ENCODE measurements at places on chromosomes 1 and 21. TPM values are rescaled to one million over a fixed set of nuclear protein-coding genes. Genes with fewer than 3 reads are reported as not detected.

Gene DRAXIN
- 3.2 TPM for total RNA-seq

Gene POFUT2
- total RNA-seq = 47.8 TPM

Gene NPHS2
- not detected for total RNA-seq

Gene FGR
- not detected for total RNA-seq

Gene TSEN15
- total RNA-seq = 23.7 TPM

Gene TNFRSF18
- total RNA-seq = not detected

Gene RHD
- not detected for total RNA-seq

Gene REN
- total RNA-seq = not detected

Gene PDC
- not detected for total RNA-seq

Gene FMO5
- 4.2 TPM for total RNA-seq

Gene S100A5
- total RNA-seq = not detected

DNA sequence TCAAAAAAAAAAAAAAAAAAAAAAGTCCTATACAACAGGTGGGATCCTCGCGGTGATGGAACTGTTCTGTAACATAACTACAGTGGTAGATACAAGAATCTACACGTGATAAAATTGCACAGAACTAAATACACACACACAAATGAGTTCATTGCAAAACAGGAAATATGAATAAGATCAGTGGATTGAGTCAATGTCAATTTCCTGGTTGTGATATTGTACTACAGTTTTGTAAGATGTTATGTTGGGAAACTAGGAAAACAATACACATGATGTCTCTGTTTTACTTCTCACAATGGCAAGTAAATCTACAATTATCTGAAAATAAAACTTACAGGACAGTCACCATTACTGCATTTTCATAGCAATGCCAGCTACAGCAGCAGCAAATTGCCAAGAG lies 59.8 kb downstream of the ITGB3BP start:
- DNase-seq = no peak

GRCh38 chr1:170885551-170885950 lies 49.8 kb upstream of the MROH9 start:
- no peak for DNase-seq

DNA sequence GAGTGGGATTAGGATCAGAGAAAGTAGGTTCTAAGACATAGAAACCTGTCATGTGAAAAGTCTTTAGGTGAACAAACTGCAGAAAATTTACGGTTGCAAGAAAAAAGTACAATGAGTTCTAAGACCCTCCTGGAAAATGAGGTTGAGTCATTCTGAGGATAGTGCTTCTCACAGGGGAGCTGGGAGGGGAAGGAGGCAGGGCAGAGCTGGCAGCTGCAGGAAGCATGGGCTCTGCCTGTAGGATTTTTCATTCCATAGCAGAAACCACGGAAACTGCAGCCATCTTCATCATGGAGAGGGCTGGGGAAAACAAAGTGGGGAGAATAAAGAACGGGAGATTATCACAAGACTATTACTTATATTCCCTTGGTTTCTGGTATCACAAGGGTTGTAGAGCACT lies 25.8 kb upstream of the THEM4 start:
- no peak for DNase-seq

DNA sequence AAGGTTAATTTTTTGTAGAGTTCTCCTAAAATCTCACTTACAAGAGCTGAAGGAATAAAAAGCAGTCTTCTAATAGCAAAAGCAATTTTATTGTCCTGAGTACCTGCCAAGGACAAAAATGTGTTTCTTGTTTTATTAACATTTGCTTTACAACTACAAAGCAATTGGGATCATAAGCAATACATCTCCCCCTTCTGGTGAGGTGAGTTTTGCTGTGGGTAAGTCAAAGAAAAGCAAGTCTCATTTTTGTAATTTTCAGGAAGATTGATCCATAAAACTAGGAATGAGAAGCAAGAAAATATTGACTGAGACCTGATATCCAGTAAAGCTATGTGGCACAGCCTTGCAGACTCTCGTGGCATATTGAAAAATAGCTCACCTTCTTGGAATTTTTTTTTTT lies 2162.7 kb downstream of the NCAM2 start:
- no peak for DNase-seq

DNA sequence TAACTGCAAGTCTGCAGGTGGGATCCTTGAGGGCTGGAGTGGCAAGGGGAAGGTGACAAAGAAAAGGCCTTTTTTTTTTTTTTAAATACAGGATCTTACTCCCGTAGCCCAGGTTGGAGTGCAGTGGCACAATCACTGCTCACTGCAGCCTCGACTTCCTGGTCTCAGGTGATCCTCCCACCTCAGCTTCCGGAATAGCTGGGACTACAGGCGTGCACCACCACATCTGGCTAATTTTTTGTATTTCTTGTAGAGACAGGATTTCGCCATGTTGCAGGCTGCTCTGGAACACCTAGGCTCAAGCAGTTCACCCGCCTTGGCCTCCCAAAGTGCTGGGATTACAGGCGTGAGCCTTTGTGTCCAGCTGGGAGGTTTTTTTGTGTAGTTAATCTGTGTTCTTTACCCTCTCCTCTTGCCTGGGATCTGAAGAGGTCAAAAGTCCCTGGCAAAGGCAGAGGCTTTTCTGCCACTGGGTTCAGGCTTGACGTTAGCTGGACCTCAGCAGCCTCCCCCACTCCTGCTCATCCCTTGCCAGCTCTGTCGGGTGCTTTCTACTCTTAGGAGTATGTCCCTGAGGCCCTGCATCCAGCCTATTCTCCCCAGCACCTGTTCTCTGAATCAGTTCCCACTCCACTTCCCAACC lies 5.2 kb downstream of the IL6R start:
- DNase-seq = no peak

DNA sequence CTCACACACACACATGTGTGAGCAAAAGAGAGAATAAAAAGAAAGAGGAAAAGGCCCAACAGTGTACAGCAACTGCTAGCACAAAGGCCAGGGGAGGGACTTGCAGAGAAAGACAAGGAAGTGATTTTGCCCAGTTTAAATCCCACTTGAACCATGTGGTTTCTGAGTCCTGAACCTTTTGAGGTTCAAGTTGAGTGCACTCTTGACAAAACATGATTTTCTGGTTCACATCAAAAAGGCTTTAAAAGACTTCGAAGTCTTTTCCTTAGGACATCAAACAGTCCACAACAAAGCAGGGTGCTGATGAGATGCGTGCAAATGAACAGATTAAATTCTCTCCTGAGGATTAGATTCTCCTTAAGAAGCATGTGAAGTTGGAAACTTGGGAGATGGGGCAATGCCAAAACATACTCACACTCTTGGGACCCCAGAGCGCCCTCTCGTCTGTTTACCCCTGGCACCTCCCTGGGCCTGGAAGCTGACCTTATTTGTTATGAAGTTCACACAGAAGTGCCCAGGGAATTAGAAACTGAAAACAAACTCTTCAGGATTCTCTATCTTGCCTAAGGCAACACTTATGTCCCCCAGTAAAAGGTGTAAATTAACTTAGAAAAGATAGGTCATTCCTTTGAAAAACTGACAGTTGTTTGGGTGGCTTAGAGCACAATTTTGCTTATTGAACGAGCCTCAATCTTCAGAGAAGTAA lies 31.5 kb downstream of the RNF220 start:
- DNase-seq = no peak

DNA sequence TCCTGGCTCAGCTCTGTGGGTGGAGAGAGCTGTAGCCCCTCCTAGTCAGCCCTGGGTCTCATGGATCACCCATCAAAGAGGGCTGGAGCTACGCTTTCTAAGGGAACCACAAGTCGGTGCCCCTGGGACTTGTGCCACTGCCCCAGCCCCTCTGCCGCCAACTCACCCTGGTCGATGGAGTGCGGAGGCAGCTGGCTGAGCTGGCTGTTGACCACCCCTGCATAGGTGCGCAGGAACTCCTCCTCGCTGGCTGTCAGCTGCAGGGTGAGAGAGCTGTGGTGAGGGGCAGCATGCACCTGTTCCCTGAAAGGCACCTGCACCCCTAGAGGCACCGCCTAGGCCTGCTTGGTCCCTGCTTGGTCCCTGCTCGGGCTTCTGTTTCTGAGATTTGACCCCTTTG lies 39.0 kb downstream of the CTNNBIP1 start:
- no peak for DNase-seq

DNA sequence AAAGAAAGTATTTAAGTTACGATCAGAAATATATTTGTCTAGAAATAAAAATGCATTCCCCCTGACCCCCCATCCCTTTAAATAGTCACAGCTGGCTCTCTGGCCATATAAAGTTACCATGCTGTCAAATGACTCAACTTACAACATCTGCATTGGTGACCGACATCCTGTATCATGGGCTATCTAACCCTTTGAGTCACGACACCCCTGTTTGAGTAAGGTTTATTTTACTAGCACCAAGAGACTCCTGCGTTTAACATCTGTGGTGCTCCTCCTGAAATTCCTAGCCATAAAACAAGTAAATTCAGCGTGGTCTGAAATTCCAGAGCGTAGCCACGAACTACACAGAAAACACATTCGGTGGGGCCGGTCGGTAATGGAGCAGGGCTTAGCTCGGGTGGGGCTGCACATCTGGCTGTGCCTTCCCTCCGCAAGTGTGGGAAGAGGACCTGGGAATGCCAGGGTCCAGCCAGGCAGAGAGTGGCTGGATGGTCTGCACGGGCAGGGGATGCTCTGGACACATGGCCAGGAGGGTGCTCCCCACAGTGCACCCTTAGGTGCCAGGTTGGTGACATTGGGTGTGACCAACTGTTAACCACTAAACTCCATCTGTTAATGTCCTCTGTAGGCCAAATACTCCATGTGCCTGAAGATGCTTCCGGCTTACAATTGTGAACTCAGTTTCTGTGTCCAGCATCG lies 53.0 kb upstream of the CLDN14 start:
- DNase-seq = no peak

- no peak for DNase-seq
Observed at GRCh38 chr1:68255301-68255700, 23.0 kb upstream of the WLS start.

DNA sequence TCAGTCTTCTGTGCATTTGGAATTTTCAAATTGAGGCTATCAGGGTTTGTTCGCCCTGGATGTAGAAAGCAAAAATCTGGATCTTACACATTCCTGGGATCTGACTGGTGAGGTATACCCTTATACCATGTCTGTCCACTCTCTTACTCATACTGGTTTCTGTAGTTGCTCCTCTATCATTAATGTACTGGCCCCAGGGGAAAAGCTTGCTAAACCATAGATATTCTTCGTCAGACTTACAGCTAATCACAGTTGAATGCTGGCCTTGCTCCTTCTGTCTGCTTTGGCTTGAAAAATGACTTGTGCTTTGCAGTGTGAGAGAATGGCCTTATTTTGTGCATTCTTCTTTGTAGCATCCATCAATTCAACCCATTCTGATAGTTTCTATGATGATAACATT lies 30.5 kb downstream of the TBCE start:
- DNase-seq = no peak

GRCh38 chr1:43316738-43317520 lies 16.1 kb downstream of the TIE1 start:
- DNase-seq = no peak

All from progenitor cell of endocrine pancreas (in vitro differentiated cells).